ENCODE measurements at places on chromosomes 3 and 15. TPM values are rescaled to one million over a fixed set of nuclear protein-coding genes. Genes with fewer than 3 reads are reported as not detected.

KLHL40 gene
- not detected for total RNA-seq

DNA sequence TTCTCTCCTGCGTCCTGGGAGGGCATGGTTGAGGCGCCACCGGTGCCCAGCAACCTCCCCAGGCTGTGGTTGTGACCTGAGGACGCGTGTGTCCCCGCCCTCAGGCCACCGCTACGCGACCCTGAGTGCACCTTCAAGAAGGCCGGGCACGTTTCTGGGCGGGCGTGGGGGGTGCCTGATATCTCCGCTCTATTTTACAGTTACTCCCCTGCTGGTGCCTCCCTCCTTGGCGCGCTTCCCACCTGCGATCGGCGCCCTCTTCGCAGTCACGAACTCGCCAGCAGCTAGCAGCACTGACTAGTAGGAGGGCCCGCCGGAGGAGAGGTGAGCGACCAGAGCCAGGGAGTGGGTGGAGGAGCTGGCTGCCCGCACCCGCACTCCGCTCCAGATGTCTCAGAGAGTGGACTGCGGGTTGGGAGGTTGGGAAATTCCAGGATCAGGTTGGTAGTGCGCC lies 43.2 kb upstream of the POLG start:
- DNase-seq, result no peak

GRCh38 chr3:138686771-138687221 lies 78.2 kb downstream of the FAIM start:
- DNase-seq, result no peak

GRCh38 chr3:122253581-122253980 lies 70.1 kb downstream of the CASR start:
- no peak for DNase-seq

DNA sequence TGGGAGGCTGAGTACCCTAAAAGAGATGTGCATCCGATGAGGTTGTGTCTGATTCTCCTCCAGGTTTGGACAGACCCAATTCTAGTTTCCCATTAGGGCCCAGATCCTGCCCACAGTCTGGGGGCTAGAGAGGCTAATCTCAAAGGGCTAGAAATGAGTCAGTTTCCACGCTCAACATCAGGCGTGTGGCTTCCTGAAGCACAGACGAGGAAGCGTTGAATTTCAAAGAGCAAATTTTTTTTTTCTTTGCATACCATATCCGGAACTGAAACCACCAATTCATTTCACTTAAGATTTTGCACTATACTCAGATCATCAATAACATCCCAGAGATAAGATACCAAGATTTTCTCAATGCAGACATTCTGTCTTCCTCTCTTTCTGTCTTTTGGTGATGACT lies 173.8 kb upstream of the BCL6 start:
- DNase-seq, result no peak

DNA sequence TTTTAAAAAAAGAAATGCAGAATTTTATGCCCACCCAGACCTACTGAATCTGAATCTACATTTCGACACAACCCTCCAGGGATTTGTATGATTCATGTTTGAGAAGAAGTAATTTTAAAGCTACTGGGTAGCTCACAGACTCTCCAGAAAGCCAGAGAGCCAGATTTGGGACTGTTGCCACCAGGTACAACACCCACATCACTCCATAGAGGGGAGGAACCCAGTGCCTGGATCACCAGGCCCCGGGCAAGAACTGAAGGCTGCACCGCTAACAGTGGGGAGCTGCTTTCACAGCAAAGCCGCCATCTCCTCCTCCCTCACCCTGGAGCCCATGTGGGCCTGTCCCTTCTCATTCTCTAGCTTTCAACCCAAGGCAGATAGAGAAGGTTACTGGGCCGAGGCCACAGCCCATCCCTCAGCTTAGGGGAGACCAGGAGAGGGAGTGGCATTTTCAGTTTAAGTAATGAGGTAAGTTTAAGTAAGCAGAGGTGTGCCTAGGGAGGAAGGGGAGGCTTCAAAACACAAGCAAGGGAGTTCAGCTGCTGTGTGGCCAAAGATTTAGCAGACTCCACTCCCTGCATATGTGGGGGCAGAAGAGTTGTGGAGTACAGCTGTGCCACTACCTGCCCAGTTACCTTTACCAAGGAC lies 109.8 kb downstream of the IL12A start:
- no peak for DNase-seq

DNA sequence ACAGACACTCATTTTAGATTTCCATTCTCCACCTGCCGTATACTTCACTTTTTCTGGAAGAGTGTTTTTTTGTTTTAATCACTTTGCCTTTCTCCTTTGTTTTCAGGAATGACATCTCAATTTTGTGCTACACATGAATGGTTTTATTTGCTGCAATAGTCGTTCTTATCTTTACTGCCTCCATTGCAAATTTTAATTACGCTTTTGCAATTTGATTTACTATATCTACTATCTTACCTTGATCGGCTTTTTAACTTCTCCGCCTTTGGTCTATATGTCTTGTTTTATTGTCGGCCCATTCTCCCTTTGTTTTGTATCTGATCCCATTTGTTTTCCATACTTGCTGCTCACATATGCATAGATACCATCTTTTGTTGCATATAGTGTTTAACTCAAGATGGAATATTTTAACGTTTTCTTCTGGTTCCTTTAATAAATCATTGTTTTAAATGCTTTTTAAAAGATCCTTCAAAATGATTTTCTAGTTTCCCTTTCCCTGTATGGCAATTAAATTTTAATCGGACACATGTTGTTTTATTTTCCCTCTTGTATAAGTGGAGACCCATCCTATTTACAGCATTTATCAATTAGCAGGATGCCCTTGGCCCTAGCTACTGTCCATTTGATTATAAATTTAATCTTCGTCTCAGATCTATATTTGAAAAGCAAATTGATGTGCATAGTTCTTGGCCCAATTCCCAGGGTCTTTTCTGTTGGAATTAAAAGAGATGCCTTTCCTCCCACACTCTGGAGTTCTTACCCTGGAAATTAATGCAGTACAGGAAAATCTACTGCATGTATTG lies 97.2 kb upstream of the CNTN4 start:
- DNase-seq, result no peak

CHL1 gene
- total RNA-seq, result 18.1 TPM

GRCh38 chr3:58013099-58013498 lies 4.9 kb downstream of the FLNB start:
- no peak for DNase-seq

- DNase-seq, result no peak
Observed at GRCh38 chr3:184800349-184800930, 11.5 kb upstream of the VPS8 start.

DNA sequence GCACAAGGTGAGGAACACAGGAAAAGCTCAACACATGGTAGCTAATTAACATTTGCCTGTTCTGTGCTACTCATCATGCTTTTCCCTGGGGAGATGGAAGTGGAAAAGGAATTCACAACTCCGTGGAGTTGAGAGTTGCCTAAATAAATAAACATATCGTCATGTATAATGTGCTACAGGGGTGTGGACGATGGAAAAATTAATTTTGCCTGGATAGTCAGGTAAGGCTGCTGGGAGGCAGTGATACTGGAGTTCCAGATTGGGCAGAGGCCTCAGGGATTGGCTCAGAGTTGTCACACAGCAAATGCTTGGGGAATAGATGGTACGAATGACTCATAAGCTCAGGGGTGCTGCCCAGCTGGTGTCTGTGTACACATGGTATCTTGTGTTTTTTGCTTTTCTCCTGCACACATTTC lies 3.1 kb upstream of the ABHD6 start:
- peak; percentile 21 for DNase-seq

DNA sequence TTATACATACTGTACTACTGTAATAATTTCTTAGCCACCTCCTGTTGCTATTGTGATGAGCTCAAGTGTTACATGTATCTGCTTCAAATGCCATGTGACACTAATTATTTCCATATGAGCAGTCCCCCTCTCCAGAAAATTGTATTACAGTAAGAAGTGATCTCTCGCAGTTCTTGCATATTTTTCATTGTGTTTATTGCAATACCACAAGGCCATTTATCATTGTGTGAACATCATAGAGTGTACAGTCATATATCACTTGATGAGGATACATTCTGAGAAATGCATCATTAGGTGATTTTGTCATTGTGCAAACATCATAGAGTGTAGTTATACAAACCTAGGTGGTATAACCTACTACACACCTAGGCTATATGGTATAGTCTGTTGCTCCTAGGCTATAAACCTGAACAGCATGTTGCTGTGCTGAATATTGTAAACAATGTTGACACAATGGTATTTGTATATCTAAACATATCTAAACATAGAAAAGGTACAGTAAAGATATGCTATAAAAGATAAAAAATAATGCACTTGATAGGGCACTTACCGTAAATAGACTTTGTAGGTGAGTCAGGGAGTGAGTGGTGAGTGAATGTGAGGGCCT lies 189.6 kb upstream of the MLF1 start:
- DNase-seq, result no peak

GRCh38 chr3:21839592-21839991 lies 88.6 kb upstream of the ZNF385D start:
- DNase-seq, result peak; percentile 46

GRCh38 chr3:14959359-14959943 lies 12.1 kb downstream of the NR2C2 start:
- DNase-seq, result peak; percentile 45

GRCh38 chr15:77083381-77084160 lies 12.7 kb upstream of the TSPAN3 start:
- peak; percentile 95 for DNase-seq

DNA sequence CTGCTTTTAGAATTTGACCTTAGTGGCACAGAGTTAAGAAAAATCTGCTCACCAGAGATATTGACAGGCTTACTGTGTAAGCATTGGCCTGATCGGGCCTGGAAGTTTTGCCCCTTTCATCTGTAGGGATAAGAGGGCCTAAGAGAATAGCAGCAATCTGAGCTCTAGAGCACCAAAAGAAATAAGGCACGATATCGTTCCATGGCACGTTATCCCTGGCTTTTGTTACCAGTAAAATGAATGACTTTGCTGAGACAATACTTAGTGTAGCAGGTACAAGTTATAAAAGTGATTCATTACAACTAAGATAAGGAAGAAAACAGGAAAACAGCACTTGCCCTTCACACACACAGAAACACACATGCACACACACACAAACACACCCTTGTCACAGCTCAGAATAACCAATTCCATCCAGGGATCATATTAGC lies 5.0 kb downstream of the THBS1 start:
- DNase-seq, result no peak

SEMA7A gene
- 23.1 TPM for total RNA-seq

SPTBN5 gene
- total RNA-seq, result 2.2 TPM

PLA2G4E gene
- total RNA-seq, result 0.72 TPM

HYAL3 gene
- 7.5 TPM for total RNA-seq

RPUSD3 gene
- 10.4 TPM for total RNA-seq

DOCK3 gene
- total RNA-seq, result 0.72 TPM

GOLGA6L6 gene
- total RNA-seq, result not detected

CYP19A1 gene
- total RNA-seq, result 2.4 TPM

MYZAP gene
- total RNA-seq, result not detected

GRCh38 chr3:128404276-128405068 lies 62.2 kb downstream of the DNAJB8 start:
- no peak for DNase-seq

PLSCR2 gene
- total RNA-seq, result not detected

- peak; percentile 77 for DNase-seq
Observed at GRCh38 chr3:181700168-181701087, 11.3 kb upstream of the SOX2 start.

DVL3 gene
- total RNA-seq, result 28.9 TPM

GRCh38 chr3:124037326-124037725 lies 45.4 kb upstream of the ROPN1 start:
- DNase-seq, result no peak

All from umbilical cord (tissue), 2 donors.